ENCODE measurements at places on chromosomes 7 and 10. TPM values are rescaled to one million over a fixed set of nuclear protein-coding genes. Genes with fewer than 3 reads are reported as not detected.

The GTF2IRD2 gene
- 1.7 TPM for total RNA-seq

The MYOZ1 gene
- total RNA-seq = not detected

DNA sequence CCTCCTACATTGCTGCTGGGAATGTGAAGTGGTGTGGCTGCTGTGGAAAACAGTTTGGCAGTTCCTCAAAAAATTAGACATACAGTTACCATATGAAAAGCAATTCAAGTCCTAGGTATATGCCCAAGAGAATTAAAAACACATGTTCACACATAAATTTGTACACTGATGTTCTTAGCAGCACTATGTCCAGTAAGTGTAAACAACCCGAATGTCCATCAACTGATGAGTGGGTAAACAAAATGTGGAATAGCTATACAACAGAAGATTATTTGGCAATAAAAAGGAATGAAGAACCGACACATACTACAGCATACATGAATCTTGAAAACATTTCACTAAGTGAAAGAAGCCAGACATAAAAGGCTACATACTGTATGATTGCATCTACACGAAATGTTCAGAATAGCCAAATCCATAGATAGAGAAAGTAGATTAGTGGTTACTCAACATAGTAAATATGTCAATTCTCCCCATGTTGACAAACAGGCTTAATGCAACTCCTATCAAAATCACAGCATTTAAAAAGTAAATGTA lies 17.2 kb downstream of the CEP41 start:
- no peak for DNase-seq

- DNase-seq = no peak
Measured at GRCh38 chr10:101818872-101819633, 809 bp upstream of the OGA start.

Measured in HT-29 (cell line).